ENCODE measurements at places on chromosomes 16 and 17.

GRCh38 chr17:32847977-32848376, 28.9 kb downstream of the MYO1D start:
- DNase-seq = no peak

GRCh38 chr17:78883533-78884131, 19.4 kb downstream of the CEP295NL start:
- DNase-seq = peak; percentile 93

DNA sequence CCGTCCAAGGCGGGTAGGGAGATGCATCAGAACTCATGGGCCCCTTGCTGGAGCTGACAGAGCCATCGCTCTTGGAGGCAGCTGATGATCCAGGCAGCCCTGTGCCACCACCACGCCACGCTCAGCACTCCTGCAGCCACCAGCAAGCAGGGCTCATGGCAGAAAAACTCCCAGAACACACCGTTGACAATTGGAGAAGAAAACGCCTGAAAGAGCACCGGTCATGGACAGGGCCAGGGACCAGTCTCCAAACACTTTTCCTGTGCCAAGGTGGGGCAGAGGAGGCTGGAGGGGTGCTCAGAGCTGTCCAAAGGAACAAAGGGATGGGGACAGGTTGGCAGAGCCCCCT, 132.2 kb downstream of the FOXL1 start:
- no peak for DNase-seq

- DNase-seq = no peak
Observed at GRCh38 chr17:75819116-75819515, 25.1 kb downstream of the UNC13D start.

DNA sequence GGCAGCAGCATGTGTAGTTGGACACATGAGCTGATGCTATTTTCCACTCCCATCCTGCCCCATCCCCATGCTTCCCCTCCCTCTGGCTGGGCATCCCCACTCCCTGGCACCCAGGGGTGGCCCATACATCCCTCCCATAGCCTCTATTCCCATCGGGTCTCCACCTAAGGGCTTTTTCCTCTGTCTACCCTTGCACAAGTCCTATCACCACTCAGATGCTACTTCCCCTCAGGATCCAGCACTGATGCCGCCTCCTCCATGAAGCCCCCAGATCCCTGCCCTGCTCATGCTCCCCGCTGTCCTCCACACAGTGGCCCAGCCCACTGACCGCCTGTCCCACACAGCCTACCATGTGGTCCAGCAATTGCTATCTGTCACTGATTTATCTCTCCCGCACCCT, 15.8 kb downstream of the TRPV1 start:
- DNase-seq = no peak

DNA sequence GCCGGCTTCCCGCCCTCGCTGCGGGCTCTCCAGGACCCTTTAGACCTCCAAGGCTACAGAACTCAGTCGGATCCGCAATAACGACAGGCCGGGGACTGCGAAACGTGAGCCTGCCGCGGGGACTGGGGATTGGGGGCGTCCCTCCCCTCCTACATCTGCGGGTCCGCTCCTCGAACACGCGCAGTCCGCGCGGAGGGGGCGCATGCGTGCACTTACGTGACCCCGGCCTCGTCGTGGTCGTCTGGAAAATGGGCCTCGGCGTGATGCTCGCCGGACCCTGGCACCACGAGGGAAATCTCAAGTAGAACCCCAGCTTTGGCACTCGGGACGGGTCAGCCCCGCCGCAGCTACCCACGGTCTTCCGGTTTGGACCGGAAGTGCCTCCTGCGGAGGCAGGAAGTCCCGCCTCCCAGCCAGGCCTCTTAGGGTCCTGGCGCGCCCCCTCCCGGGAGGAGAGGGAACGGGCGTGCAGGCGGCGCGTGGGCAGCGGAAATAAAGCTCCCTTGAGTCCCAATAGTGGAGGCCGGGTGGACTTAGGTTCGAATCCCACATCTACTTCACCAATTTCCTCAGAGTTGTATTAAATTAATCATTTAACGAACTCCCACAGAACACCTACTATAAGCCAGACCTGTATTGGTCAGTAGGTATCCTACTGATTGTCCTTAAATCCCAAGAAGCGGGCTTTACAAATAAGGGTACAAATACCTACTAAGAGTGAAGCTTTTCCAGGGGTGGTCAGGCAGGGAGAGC, at the start of gene TAF1C:
TAF1C (minus strand) TSS at position 373 of the 753 bp plus-strand sequence. CDS start 2,069 bp downstream, outside the sequence.
- DNase-seq = peak; percentile 98

GRCh38 chr17:28871056-28871579, 16.3 kb downstream of the ERAL1 start:
- DNase-seq = no peak

DNA sequence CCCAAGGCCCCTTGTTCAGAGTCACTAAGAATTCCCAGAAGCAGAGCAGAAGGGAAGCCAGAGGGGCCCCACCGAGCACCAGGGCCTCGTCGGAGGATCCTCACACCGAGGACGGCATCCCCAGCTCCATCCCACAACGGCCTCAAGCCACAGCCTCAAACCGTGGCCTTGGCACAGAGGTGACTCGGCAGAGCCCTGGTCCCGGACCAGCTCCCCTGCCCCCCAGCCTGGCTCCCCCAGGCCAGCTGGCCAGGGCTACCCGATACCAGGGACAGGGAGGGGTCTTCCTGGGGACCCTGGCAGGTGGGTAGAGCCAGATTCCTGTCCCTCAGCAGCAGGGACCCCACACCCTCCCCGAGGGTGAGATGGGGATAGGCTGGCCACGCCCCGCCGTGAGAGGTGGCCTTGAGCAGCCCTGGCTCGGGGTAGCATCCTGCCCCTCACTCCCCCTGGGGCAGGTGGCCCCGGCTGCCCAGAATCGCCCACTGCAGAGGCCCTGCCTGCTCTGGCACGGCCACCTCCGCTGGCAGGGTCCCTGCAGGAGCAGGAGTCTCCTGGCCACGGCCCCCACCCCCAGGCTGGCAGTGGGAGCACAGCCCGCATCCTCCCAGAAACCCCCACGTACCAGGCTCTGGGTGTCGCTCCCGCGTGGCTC, 5.6 kb upstream of the PVALEF start:
- DNase-seq = no peak

GRCh38 chr16:53849994-53850393, 146.0 kb downstream of the FTO start:
- DNase-seq = no peak

DNA sequence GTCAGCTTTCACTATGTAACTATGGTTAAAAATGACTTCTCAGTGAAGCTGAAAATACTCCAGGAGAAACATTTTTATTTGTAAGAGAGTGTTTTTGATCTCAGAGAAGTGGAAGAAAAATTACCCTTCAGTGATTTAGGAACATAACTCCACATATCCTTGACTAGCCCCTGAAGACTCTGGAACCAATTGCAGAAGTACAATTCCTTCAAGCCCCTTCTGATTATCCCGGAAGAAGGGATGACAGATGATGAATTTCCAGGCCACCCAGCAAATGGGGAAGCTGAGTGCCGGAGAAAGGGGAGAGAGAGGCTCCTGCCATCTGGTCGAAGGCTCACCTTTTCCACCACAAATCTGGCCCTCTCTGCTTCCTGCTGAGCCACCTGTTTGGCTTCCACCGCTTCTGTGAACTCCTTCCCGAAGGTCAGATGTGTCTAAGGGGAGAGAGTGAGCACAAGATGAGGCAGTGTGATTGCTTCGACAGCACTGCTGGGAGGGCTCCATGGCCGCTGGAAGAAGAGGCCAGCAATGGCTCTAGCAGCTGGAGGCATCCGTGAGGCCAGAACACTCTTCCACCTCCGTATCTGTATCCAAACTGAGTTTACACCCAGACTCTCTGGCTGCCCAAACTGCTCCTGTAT, 8.1 kb downstream of the PHB1 start:
- DNase-seq = no peak

- DNase-seq = no peak
Observed at GRCh38 chr16:16086653-16087446, 136.4 kb downstream of the ABCC6 start.

- DNase-seq = no peak
Observed at GRCh38 chr17:9361188-9361955, 214.2 kb downstream of the STX8 start.

DNA sequence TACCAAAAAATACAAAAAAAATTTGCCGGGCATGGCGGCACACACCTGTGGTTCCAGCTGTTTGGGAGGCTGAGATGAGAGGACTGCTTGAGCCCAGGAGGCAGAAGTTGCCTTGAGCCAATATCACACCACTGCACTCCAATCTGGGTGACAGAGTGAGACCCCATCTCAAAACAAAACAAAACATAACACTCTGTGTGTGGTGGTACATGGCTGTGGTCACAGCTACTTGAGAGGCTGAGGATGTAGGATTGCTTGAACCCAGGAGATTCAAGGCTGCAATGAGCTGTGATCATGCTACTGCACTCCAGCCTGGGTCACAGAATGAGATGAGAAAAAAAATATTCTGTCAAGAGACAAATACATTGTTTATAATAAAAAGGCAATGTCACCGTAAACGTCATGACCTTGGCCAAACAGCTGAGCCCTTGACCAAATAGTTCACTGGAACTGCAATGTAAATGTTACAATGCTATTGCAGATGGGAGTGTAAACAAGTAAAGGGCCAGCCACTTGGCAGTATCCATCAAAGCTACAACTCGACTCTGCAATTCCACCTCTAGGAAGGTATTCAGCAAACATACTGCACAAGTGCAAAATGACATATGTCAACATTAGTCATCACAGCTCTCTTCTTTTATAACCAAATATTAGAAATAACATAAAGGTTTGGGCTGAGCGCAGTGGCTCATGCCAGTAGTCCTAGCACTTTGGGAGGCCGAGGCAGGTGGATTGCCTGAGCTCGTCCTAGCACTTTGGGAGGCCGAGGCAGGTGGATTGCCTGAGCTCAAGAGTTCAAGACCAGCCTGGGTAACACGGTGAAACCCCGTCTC, 16.9 kb downstream of the EARS2 start:
- DNase-seq = no peak

DNA sequence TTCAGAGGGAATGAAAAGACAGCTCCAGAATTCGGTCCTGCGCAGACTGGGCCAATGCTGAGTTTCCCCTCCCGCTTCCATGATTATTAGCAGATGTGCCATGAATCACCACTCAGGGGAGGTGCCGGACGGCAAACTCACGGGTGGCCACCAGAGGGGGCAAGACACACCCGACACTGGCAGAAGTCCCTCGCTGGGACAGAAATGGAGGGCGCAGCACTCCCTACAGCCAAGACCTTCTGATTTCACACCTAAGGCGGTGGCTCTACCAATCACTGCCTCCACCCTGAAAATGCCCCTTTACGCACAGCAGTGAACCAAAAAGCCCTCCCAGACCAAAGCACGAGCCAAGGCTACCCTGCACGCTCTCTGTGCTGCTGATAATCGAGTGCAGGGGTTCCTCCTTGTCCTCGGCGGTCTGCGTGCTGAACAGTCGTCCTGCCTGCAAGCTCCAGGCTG, 26.8 kb downstream of the TRAP1 start:
- peak; percentile 94 for DNase-seq

DNA sequence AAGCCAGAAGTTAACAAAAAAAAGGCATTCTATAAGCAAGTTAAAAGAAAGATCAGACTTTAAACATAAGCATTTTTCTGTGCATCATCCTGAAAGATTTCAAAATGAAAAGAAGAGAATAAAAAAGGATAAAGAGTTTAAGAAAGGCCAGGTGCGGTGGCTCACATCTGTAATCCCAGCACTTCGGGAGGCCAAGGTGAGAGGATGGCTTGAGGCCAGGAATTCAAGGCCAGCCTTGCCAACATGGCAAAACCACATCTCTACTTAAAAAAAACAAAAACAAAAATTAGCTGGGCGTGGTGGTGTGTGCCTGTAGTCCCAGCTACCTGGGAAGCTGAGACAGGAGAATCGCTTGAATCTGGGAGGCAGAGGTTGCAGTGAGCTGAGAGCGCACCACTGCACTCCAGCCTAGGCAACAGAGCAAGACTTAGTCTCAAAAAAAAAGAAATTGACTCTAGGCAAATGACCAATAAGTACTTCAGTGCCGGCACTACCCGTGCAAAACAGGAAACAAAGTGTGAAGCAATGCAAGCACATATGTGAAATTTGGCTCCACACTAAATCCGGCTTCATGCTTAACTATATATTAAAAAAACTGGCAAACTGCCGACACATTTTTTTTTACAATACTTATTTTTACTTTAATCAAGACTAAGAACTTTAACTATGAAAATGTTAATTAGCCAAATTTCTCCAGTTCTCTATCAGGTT, 83.2 kb upstream of the C17orf78 start:
- no peak for DNase-seq

DNA sequence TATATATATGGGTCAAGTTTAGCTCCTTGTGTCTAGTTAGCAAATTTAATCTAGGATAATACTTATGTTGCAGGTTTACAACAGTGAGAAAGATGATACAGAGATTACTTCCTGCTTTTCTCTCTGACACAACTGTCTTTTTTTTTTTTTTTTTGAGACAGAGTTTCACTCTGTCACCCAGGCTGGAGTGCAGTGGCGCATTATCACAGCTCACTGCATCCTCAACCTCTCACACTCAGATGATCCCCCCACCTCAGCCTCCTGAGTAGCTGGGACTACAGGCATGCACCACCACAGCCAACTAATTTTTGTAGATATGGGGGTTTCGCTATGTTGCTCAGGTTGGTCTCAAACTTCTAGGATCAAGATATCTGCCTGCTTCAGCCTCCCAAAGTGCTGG, 706.9 kb upstream of the SOX9 start:
- no peak for DNase-seq

DNA sequence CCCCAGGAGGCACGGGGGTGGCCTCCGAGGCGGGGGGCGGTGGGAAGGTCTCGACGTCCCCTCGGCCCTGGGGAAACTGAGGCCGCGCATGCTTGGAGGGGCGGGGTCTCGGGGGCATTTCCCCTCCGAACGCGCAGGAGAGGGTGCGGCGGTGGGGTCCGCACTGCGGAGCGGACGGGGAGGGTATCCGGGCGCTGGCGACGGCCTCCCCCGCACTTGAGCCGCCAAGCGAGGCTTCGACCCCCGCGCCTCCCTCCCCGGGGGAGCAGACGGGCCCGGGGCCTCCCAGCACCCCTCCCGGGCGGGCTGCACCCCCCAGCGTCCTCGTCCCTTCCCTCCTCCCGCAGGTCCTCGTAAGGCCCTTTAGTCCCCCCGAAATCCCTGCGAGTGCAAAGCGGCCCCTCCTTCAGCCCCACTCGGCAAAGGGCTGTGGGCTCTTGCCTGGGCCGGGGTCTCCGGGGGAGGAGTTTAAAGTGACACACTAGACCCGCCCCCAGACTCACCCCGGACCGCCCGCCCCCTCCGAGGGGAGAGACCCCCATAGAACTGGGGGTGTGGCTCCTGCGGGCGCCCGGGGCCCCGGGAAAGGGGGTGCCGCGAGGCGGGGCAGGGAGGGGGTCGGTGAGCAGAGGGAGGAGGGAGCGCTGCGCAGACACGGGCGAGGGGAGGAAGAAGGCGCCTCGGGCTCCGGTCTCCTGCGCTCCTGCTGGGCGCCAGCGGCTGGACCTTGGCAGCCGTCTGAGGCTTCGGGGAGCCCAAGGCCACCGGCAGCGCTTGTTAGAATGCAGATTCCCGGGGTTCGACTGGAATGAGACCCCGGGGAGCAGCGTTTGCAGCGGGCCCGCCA, 632 bp downstream of the BAIAP3 start:
- DNase-seq = no peak

- no peak for DNase-seq
Observed at GRCh38 chr16:67226295-67226803, 581 bp upstream of the TMEM208 start.

GRCh38 chr16:3413730-3414379, 12.8 kb downstream of the ZNF174 start:
- DNase-seq = no peak

- no peak for DNase-seq
Observed at GRCh38 chr16:30755955-30756780, 5.7 kb downstream of the CFAP119 start.
